GM18507 (cell line): ENCODE measurements at places on chromosomes 2 and 18.

- peak; percentile 33 for DNase-seq
These were observed 17.6 kb downstream of the CDC42EP3 start for GRCh38 chr2:37653805-37654378.

DNA sequence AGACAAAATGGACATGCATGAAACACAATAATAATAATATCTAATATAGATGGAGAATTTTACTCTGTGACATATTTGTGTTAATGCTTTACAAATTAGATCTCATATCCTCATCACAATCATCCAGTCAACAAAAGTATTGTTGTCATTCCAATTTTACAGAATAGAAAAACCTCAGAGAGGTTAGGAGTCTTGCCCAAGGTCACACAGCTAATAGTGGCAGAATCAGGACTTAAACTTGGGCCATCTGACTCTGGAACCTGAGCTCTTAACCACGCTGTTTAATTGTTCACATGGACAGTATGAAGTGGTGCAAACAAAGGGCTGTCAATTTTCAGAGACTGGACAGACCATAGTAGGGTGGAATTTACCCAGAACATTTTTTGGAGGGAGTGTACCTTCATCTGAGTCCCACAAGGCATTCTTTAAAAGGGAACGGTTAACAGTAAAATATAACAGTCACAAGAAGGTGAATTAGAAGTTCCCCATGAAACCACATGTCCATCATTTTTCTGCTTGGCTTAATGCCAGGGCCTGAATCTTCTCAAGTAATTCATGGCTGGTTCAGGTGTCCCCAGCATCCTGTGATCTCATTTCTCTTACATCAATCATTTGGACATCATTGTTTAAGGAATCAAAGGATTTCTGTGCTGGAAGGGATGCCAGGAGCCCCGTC is 35.4 kb upstream of the CCDC93 start:
- no peak for DNase-seq

GRCh38 chr2:207928079-207928478 is 97.2 kb downstream of the PLEKHM3 start:
- no peak for DNase-seq

DNA sequence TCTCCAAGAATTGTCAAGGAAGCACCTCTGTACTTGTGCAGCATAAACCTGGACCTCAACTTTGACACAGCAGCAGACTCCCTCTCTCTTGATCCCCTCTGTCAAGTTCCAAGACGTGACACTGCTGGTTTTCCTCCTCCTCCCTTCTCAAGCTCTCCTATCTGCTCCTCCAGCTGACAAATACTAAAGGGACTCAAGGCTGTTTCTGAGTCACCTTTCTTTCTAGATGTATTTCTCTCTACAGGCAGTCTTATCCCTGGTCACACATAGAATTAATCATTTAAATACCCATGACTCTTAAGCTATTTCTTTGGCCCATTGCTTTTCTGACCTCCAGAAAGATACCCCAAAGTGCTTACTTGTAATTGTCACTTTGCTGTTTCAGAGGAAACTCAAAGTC is 53.5 kb downstream of the SEPTIN10 start:
- DNase-seq, result no peak

GRCh38 chr18:62321201-62321600 is 3.9 kb upstream of the TNFRSF11A start:
- no peak for DNase-seq
